Osteoblast (primary cell): ENCODE measurements at places on chromosomes 7 and 10. TPM values are rescaled to one million over a fixed set of nuclear protein-coding genes. Genes with fewer than 3 reads are reported as not detected.
A peak's percentile ranks its signal among the peaks of the same experiment; 100 is the strongest.

DNA sequence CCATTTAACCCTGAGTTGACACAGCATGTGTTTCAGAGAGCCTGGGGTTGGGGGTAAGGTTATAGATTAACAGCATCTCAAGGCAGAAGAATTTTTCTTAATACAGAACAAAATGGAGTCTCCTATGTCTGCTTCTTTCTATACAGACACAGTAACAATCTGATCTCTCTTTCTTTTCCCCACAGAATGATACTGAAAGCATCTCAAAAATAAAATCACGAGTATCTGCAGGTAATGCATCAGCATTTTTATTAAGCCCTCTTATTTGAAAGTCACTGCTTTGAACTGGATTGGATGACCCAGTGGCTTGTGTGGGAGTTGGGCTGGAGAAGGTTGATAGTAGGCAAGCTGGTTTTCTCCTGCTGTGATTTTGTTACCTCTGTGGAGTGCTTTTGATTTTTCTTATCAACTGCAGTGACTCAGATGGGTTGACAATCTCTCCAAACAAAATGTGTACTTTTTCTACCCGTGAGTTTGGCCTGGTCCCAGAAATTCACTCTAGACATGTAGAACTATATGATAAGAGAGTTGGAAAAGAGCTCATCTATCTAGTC lies 253.5 kb upstream of the PRKCQ start:
- no peak overlapping the region for H3K4me3 ChIP-seq
- no peak overlapping the region for H3K27ac ChIP-seq
- H3K36me3 ChIP-seq, result no peaks in the 10 kb centered on the region
- H3K27me3 ChIP-seq, result no peaks in the 10 kb centered on the region
- no peaks in the 10 kb centered on the region for H3K4me1 ChIP-seq

DNA sequence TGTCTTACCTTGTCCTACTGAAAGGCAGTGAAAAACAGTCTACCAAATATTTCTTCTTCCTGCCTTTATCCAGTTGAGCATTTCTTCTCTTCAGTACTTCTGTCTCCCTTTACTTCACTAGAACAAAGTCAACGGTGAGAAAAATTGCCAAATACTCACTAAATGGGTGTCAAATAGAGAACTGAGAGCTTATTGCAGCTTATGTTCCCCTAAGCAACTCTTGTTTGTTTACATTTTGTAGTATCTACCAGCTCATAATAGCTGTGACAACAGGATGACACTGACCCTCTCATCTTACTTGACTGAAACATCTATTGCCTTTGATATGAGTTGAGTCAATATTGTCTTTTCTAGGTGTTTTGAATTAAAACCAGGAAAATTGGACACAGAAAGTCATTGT lies 327.9 kb upstream of the SORCS1 start:
- H3K27me3 ChIP-seq, result no peaks in the 10 kb centered on the region
- H3K4me1 ChIP-seq, result no peaks in the 10 kb centered on the region
- DNase-seq, result no peak
- no peak overlapping the region for H3K4me3 ChIP-seq

DNA sequence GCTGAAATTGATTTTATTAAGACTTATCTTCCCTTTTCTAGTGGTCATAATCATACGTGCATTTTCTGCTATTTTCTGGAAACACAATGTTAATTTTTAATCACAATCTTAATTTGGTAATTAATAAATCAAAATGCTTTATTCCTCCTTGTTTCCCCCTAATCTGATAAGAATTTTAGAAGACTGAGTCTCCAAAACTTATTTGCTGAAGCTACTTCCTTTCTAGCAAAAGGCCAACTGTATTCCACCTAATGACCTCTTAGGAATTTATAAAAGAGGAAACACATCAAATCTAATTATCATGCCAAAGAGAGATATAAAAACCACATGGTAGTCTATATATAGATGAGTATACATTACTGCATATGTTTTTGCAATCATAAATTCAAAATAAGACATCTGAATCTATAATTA lies 140.6 kb downstream of the GNAI1 start:
- no peak for DNase-seq
- H3K27me3 ChIP-seq, result no peaks in the 10 kb centered on the region
- H3K4me3 ChIP-seq, result no peak overlapping the region
- no peaks in the 10 kb centered on the region for H3K36me3 ChIP-seq
- H3K27ac ChIP-seq, result no peak overlapping the region

DNA sequence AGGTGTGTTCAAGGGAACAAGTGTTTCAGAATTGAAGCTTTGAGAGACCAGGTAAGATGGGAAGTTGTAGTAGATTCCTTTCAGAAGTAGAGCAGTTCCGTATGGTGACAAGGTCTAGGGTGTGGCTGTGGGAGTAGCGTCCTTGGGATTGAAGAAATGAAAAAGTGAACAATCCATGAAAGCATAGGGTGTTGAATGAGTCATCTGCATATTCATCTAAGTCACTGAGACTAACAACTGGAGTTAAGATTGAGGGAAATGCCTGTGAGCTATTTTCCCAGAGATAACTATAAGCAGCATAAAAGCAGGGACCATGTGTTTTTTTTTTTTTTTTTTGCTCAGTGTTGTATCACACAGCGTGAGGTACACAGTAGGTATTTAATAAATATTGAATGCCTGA lies 134.8 kb downstream of the PHTF2 start:
- H3K27me3 ChIP-seq, result no peaks in the 10 kb centered on the region
- H3K36me3 ChIP-seq, result no peaks in the 10 kb centered on the region
- no peak overlapping the region for H3K27ac ChIP-seq
- no peak overlapping the region for H3K4me3 ChIP-seq

DNA sequence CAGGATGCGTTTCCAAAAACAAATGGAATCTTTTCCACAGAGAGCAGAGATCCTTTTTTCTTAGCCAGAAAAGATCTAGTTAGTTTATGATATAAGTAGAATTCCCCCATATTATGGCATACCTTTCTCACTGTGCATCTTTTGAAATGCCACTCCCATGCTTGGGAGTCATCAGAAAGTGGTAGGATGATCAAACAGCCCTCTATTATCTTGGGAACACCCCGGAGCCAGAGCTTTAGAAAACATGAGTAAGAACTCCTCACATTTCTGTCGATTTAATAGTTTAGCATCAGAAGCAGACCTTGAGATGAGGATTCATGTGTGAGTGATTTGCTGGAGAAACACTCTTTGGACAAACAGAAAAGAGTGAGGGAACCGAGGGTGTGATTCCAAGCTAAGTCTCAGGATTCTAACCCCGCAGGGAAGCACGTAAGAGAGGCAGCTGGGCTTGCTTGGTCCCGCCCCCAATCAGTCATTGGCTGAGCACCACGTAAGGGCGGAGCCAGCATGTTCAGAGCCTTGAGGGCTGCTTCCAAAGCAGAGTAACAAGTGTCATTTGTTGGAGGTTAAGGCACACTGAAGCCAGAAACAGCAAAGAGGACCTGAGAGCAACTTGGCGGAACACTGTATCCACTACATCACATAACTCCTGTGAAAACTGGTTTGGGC lies 43.7 kb upstream of the NXPH1 start:
- DNase-seq, result no peak
- H3K36me3 ChIP-seq, result no peaks in the 10 kb centered on the region
- no peaks in the 10 kb centered on the region for H3K4me1 ChIP-seq

DNA sequence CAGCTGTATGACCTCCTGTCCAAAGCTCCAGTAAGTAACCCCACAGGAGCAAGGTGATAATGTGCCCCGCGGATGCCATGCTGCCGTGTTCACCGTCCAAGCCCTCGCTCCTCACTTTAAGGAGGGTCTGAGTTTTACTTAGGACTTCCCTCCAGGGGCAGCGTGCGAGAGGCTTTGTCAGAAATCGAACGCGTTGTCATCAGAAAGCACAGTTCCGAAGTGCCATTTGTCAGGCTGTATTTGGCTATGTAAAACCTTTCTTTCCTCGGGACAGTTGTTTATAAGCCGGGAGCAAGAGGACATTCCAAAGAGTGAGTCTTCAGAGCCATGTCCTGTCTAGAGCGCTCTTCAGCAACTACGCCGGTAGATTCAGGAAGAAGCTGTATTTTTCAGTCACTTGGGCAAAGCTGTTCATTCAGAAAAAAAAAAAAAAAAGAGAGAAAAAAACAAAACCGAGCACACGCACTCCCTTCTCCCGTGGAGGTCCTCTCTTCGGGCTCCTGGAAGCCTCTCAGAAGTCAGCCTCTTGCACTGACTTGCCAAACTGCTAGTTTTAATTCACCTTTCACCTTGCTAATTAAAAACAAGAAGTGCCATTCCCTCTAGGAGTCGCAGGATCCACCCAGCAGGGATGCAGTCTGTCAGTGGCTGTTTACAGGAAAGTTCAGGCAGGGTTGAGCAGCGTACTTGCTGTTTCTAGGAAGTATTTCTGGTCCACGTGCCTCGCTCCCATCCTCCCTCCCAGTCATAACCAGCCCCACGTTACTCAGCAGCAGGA lies at the start of gene SEMA3E:
Gene SEMA3E, minus strand, starts transcription at position 676 of the 778 bp plus-strand sequence.
- H3K4me3 ChIP-seq, result peak within 1 kb of the TSS; percentile 58
- no peak within 1 kb of the TSS for H3K27ac ChIP-seq
- DNase-seq, result no peak
- H3K36me3 ChIP-seq, result no peaks in the 10 kb centered on the region

DNA sequence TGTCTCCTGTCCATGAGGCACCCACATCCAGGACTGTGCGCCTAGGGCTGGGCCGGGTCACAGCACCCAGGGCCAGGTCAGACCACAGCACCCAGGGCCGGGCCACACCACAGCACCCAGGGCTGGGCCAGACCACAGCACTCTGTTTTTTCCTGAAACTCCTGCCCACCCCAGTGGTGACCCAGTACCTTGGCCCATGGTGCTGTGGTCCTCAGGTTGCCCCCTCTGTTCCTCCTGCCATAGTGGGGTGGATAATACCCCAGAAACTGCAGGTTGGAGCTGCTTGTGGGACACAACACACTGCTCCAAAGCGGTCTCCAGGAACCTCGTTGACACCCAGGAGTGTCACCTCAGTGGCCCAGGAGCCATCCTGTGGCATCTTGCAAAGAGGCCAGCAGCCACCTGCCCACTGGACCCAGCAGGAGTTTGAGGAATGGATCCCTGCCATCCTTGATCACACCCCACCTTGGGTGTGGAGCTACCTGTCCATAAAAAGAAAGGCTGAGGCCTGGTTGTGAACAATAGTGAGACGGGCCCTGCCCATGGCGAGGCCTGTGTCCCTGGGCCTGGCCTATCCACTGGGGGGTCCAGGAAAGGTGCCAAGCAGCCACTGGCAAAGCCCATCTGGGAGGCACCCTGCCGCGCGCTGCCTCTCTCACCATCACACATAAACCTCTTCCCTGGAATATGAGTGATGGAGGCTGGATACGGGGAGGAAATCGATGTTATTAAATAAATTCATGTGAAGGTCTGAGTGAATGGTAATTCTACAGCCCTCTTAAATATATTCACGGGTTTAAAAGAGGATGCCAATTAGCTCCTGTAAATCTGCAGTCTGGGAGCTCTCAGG lies 89.0 kb downstream of the NKX6-2 start:
- peaks cover 15% of the 10 kb centered on the region for H3K4me1 ChIP-seq
- H3K27me3 ChIP-seq, result no peaks in the 10 kb centered on the region
- no peak overlapping the region for H3K4me3 ChIP-seq
- H3K27ac ChIP-seq, result no peak overlapping the region
- DNase-seq, result peak; percentile 86

Gene DNAAF5
- 19.7 and 22.4 TPM in 2 replicates for total RNA-seq

- H3K27ac ChIP-seq, result no peak overlapping the region
- no peaks in the 10 kb centered on the region for H3K36me3 ChIP-seq
Measured at GRCh38 chr10:35650894-35651293, 8.8 kb upstream of the FZD8 start.

- H3K4me1 ChIP-seq, result no peaks in the 10 kb centered on the region
- no peak overlapping the region for H3K27ac ChIP-seq
- DNase-seq, result no peak
- H3K36me3 ChIP-seq, result no peaks in the 10 kb centered on the region
- no peak overlapping the region for H3K4me3 ChIP-seq
Measured at GRCh38 chr7:9937944-9938631, 1035.6 kb upstream of the PHF14 start.

Gene NKX1-2
- not detected in 2 replicates for total RNA-seq

Gene DNAJC12
- 4.0 and 6.2 TPM in 2 replicates for total RNA-seq

GRCh38 chr10:813286-813685 lies 118.2 kb downstream of the LARP4B start:
- H3K27ac ChIP-seq, result peak overlapping the region; percentile 1
- no peak overlapping the region for H3K4me3 ChIP-seq

Gene NEURL1
- total RNA-seq, result under 0.01 TPM in 1 of 2 replicates, not detected in the other

DNA sequence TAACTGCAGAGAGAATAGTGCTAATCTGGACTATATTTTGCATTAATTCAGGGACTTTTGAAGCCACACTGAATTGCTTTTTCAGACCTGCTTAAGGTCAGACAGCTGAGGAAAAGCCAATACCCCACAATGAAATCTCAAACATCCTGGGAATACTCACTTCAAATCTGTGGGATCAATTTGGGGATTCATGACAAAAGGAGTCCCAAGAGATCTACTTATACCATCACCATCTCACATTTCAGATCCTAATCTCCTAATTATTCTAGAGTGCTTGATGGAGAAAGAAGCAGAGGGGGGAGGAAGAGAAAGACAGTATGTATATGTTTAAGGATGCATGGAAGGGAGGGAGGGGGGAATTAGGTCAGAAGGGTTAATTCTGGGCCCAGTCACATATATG lies 202.2 kb downstream of the CACNA2D1 start:
- no peak overlapping the region for H3K4me3 ChIP-seq
- DNase-seq, result no peak
- H3K36me3 ChIP-seq, result no peaks in the 10 kb centered on the region
- no peak overlapping the region for H3K27ac ChIP-seq
- no peaks in the 10 kb centered on the region for H3K4me1 ChIP-seq
- no peaks in the 10 kb centered on the region for H3K27me3 ChIP-seq

Gene C10orf143
- 1.2 and 2.5 TPM in 2 replicates for total RNA-seq

GRCh38 chr7:158001621-158002320 lies 585.9 kb downstream of the PTPRN2 start:
- no peaks in the 10 kb centered on the region for H3K27me3 ChIP-seq
- H3K4me3 ChIP-seq, result no peak overlapping the region
- H3K36me3 ChIP-seq, result no peaks in the 10 kb centered on the region
- no peak overlapping the region for H3K27ac ChIP-seq

- H3K27me3 ChIP-seq, result no peaks in the 10 kb centered on the region
- DNase-seq, result no peak
- no peaks in the 10 kb centered on the region for H3K4me1 ChIP-seq
- no peak overlapping the region for H3K27ac ChIP-seq
Measured at GRCh38 chr10:86106616-86107015, 260.0 kb downstream of the GRID1 start.

Gene AZGP1
- total RNA-seq, result not detected in 2 replicates

Gene GOLGA7B
- under 0.01 TPM in 1 of 2 replicates, not detected in the other for total RNA-seq

GRCh38 chr7:126657599-126658358 lies 595.0 kb downstream of the GRM8 start:
- no peaks in the 10 kb centered on the region for H3K36me3 ChIP-seq
- H3K27me3 ChIP-seq, result no peaks in the 10 kb centered on the region
- no peak overlapping the region for H3K27ac ChIP-seq
- DNase-seq, result no peak
- H3K4me1 ChIP-seq, result no peaks in the 10 kb centered on the region
- no peak overlapping the region for H3K4me3 ChIP-seq

Gene MACROH2A2
- 11.5 and 13.8 TPM in 2 replicates for total RNA-seq

Gene GRM3
- not detected in 2 replicates for total RNA-seq

DNA sequence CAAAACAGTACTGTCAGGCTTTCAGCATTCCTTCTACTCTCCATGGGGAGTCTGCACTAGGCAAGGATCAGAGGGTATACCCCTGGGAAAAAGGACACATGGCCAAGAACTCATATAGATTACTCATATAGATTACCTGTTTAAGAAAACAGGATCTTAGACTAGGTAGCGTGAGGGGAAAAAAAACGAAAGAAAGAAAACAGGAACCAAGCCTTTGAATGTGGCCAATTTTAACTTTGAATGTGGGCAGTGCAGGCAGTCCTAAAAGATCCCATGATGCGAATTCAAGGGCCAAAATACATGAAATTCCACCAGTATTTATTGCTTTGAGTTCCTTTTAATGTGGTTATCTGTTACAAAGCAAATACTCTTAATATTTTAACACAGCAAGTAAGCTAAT lies 108.6 kb upstream of the TAC1 start:
- H3K36me3 ChIP-seq, result no peaks in the 10 kb centered on the region
- H3K27me3 ChIP-seq, result no peaks in the 10 kb centered on the region
- H3K4me1 ChIP-seq, result no peaks in the 10 kb centered on the region
- H3K27ac ChIP-seq, result no peak overlapping the region
- no peak for DNase-seq
